ENCODE measurements at places on chromosomes 1 and 21. TPM values are rescaled to one million over a fixed set of nuclear protein-coding genes. Genes with fewer than 3 reads are reported as not detected.

DNA sequence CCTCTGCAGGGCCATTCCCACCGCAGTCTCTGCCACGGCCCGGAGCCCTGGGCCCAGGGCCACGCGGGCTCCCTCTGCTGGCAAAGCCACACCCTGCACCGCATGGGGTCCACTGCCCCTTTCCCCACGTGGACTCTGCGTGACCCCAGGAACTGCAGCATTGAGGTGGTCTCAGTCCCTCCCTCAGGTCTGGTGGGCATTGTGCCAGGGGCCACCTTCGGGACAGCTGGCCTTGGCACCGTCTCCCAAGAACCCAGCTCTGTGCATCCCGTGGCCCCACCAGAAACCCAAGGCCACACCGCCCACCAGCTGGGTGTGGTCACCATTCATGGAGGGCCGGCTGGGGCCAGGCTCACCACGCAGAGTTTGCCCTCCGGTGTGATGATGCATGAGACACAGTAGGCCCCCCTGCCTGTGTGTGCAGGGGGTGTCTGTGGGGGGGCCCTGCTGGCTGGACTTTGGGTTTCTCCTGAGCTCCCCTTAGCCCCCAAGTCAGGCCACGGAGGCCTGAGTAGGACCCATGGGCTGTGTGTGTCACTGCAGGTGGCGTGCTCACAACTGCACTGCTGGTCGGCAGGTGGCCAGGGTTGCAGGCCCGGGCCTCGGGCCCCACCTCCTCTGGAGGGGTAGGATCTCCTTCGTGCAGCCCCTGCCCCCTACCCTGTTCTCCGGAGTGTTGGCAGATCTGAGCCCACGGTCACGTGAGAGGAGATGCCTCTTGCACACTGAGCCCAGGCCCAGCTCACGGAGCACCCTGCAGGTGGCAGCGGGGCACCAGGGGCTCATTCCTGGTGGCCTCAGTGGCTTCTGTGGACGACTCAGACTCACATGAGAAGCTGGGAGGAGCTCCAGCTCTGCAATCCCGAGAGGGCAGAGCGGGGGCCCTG is 5.8 kb downstream of the VWA1 start:
- DNase-seq = peak; percentile 80

DNA sequence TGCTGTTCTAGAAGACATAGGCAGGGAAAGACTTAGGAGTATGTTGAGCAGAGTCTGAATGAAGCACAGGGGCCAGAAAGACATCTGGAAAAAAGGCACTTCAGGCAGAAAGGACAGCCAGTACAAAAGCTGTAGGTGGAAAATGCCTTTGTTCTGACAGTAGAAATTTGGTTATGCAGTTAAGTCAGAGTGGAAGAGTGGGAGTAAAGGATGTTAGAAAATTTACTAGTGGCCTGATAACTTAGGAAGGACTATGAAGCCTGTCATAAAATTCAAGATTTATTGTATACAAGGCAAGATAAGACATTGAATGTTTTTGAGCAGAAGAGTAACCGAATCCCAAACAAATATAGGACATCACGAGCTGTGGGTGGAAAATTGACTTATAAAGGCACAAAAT is 987.9 kb downstream of the PLA2G4A start:
- DNase-seq = no peak

SPATC1L gene
- 4.7 TPM for total RNA-seq

TMEM59 gene
- total RNA-seq = 440 TPM

DNA sequence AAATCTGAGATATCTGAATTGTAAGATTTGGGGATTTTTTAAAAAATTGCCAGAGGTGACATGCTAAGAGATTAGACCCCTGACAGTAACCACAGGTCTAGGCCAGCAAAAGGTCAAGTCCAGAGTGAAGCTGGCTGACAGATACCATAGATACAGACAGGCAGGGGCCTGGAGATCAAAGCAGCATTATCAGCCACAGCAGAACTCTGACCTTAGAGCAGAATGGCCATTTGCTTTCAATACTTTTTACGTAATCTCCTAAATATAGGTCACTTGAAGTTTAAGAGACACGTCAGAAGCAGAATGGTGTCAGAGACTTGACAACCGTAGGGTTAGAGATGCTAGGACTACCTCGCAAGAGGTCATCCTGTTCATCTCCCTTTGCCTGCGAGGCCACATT is 40.8 kb upstream of the RXRG start:
- no peak for DNase-seq

DNA sequence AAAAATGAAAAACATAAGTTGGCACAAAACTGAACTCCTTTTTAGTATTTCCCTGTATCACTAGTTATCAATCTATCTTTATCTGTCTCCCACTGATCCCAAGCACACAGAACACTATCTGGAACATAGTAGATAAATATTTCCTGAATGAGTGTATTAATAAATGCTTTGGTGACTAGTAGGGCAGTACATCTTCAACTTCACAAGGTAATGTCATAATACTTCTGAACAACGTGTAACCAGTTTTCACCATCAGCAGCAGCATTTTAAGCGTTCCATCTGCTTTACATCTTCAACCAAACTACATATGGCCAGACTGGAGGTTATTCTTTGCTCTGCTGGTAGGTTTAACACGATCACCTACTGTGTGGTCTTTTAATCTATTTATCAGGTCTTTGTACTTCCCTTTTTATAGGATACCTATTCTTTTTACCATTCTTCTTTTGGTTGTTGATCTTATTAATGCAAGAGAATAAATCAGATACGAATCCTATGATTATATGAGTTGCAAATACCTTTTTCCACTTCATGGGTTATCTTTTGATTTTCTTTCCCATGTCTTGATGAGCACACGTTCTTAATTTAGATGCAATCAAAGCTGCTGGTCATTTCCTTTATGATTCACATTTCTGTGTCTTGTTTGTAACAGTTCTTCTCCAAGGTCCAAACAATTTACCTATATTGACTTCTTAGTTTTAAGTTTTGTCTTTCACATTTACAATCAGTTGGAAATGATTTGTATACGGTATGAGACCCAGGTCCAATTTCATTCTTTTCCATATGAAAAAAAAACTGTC is 16.3 kb downstream of the GPBP1L1 start:
- no peak for DNase-seq

GRCh38 chr1:183998045-183998444 is 39.5 kb downstream of the COLGALT2 start:
- DNase-seq = no peak

GRCh38 chr21:37072274-37072987 is 440 bp downstream of the PIGP start:
- DNase-seq = peak; percentile 92

- no peak for DNase-seq
Observed at GRCh38 chr1:174998569-174999215, 1.1 kb upstream of the CACYBP start.

GRCh38 chr1:247336390-247336789 is 4.7 kb upstream of the ZNF496 start:
- DNase-seq = no peak

- no peak for DNase-seq
Observed at GRCh38 chr1:228405200-228405978, 1.2 kb downstream of the TRIM11 start.

SCNM1 gene
- 34.6 TPM for total RNA-seq

FCRL1 gene
- total RNA-seq = 1.4 TPM

SH2D2A gene
- 3.8 TPM for total RNA-seq

DYNLT5 gene
- total RNA-seq = 3.3 TPM

DNA sequence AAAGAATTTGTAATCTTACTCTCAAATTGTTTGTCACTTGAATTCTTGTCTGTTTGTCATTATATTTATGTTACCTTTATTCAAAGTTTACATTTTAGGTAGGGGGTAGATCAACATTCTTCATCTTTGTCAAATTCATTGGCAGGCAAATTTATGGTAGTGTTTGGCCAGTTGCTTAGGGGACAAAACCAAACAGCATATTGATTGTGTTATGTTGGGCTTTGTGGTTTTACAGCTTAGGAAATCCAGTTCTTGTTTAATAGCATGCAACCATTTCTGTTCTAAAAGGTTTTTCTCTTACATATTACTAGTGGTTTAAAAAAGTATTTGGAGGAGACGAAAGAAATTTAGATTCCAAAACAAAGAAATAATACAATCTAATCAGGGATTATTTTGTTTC is 91.4 kb downstream of the HMCN1 start:
- no peak for DNase-seq

AGBL4 gene
- not detected for total RNA-seq

KIAA1614 gene
- 5.5 TPM for total RNA-seq

CALML6 gene
- 0.90 TPM for total RNA-seq

All from upper lobe of right lung (tissue), 1 donor.